ENCODE measurements at places on chromosomes 3 and 15. TPM values are rescaled to one million over a fixed set of nuclear protein-coding genes. Genes with fewer than 3 reads are reported as not detected.

The TMEM45A gene
- 4.0 TPM for total RNA-seq

The ADAMTS7 gene
- total RNA-seq: 6.6 TPM

The RAD54L2 gene
- total RNA-seq: 20.1 TPM

The CHRNA5 gene
- total RNA-seq: 6.2 TPM

The GOLGA6B gene
- not detected for total RNA-seq

The NPAP1 gene
- total RNA-seq: not detected

The CLDN16 gene
- total RNA-seq: not detected

The PRR20G gene
- total RNA-seq: not detected

The LRTM1 gene
- total RNA-seq: not detected

The ZFYVE19 gene
- total RNA-seq: 13.9 TPM

The TLNRD1 gene
- 13.8 TPM for total RNA-seq

The QTRT2 gene
- 40.5 TPM for total RNA-seq

The COPS2 gene
- total RNA-seq: 69.5 TPM

The AP3B2 gene
- total RNA-seq: not detected

The ERICH6 gene
- total RNA-seq: not detected

The RNF7 gene
- 40.9 TPM for total RNA-seq

The CYP11A1 gene
- not detected for total RNA-seq

The SNTN gene
- not detected for total RNA-seq

The SUSD5 gene
- 3.8 TPM for total RNA-seq

The TMOD3 gene
- total RNA-seq: 73.5 TPM

The IL20RB gene
- total RNA-seq: 0.42 TPM

The USP3 gene
- 39.5 TPM for total RNA-seq

The TAGLN3 gene
- 0.07 TPM for total RNA-seq

The ENTPD3 gene
- total RNA-seq: 0.07 TPM

The FEZF2 gene
- not detected for total RNA-seq

The C3orf22 gene
- not detected for total RNA-seq

The SI gene
- total RNA-seq: not detected

The CCR8 gene
- not detected for total RNA-seq

The TRPM1 gene
- total RNA-seq: 0.25 TPM

The CCDC80 gene
- total RNA-seq: 20.5 TPM

The CACNA2D3 gene
- not detected for total RNA-seq

The RAD51 gene
- total RNA-seq: 9.2 TPM

The NMNAT3 gene
- total RNA-seq: 0.86 TPM

The PRICKLE2 gene
- 5.3 TPM for total RNA-seq

The CSPG5 gene
- 0.66 TPM for total RNA-seq

The CACNA1D gene
- not detected for total RNA-seq

The CORO2B gene
- 3.4 TPM for total RNA-seq

The HCLS1 gene
- total RNA-seq: 48.7 TPM

The LRRC3B gene
- total RNA-seq: not detected

The SAMD7 gene
- not detected for total RNA-seq

The GOLGA6L7 gene
- total RNA-seq: not detected

The TTLL13 gene
- total RNA-seq: 0.04 TPM

The CCR5 gene
- not detected for total RNA-seq

All from pulmonary artery endothelial cell (primary cell).